Tibial nerve (tissue), 4 donors: ENCODE measurements at places on chromosomes 7 and 10. TPM values are rescaled to one million over a fixed set of nuclear protein-coding genes. Genes with fewer than 3 reads are reported as not detected.
A peak's percentile ranks its signal among the peaks of the same experiment; 100 is the strongest.

GRCh38 chr7:93178213-93178612 lies 30.0 kb upstream of the SAMD9L start:
- DNase-seq: no peak
- no peaks in the 10 kb centered on the region for H3K4me1 ChIP-seq
- H3K4me3 ChIP-seq: no peak overlapping the region
- H3K27me3 ChIP-seq: no peaks in the 10 kb centered on the region
- no peaks in the 10 kb centered on the region for H3K36me3 ChIP-seq

DNA sequence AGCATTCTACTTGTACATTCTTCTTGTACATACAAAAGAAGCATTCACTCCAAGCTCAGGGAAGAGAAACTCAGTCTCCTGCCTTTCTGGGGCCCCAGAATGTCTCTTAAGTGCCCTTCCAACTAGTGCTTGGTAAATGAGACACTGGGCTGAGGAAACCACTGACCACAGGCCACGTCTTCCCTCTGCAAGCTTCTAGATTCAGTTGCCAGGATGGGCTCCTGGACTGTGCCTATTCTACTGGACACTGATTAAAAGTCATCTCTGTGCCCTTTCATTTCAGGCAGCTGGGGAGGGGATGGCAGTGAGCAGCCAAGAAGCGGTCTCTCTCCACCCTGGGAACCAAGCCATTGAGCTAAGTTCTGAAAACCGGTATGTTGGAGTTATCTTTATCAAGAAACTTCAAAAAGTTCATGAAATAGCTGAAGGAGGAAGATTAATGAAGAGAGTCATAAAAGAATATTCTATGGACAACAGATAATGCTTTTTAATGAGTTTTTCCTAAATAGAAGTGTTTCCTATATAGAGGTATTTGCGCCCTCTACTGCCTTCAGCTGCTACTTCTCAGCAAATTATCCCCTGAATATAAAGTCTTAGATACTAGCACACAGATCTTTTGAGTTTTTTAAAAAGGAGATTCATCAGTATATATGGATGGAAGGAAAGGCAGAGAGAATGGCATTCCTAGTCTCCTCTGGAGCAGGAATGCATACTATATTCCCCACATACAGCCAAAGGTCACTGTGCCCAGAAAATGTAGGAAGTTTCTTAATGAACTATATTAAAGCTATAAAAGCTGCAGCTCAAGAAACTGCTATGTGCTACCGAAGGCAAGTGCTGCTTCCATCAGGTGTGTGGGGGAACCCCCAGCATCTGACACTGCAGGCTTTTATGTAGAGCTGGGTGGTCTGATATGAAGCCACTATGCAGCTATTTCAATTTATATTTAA lies 8.4 kb upstream of the IFIT1B start:
- peak overlapping the region; percentile 58 for H3K27ac ChIP-seq
- no peak overlapping the region for H3K4me3 ChIP-seq
- H3K27me3 ChIP-seq: no peaks in the 10 kb centered on the region
- no peak for DNase-seq
- H3K36me3 ChIP-seq: no peaks in the 10 kb centered on the region
- peaks cover 26% of the 10 kb centered on the region for H3K4me1 ChIP-seq

GRCh38 chr10:64519427-64519826 lies 998.2 kb downstream of the REEP3 start:
- H3K27me3 ChIP-seq: no peaks in the 10 kb centered on the region
- no peak overlapping the region for H3K4me3 ChIP-seq
- no peaks in the 10 kb centered on the region for H3K4me1 ChIP-seq
- no peak for DNase-seq
- no peak overlapping the region for H3K27ac ChIP-seq

DNA sequence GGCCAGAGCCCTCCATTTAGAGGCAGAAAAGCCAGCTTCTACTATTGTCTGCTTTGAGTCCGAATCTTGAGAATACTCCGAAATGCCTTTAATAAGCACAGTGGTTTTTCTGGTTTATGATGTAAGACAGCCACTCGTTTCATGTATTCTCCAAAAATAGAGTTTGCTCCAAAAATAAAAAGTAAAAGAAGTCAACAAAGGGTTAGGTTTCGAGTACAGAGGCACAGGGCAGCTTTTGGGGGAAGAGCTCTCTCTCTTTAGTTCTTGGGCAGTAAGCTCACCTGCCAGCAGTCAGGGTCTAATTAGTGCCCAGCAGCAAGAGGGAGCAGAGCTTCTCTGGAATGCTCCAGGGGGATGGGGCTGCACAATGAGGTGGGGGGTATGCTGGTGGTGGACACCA lies 20.2 kb downstream of the CREB3L2 start:
- no peak overlapping the region for H3K4me3 ChIP-seq
- DNase-seq: no peak
- no peaks in the 10 kb centered on the region for H3K36me3 ChIP-seq
- H3K27me3 ChIP-seq: no peaks in the 10 kb centered on the region
- H3K27ac ChIP-seq: peak overlapping the region; percentile 92

DNA sequence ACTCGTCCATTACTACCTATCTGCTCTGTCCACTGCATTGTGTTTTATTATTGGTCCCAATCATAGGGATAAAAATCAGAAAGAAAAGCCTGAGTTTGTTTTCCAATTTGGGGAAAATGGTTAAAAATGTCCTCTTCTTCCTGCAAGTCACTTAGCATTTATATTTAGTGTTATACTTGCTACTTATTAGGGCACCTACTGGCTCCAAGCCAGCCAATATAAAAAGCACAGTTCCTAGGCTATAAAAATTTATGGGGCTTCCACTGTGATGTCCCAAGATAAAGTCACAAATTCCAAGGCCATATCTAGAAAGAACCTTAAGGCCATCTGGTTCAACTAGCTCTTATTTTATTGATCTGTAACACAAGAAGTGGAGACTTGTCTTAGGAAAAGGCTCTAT lies 3.2 kb downstream of the SLC35B4 start:
- no peaks in the 10 kb centered on the region for H3K36me3 ChIP-seq
- no peaks in the 10 kb centered on the region for H3K27me3 ChIP-seq
- H3K4me1 ChIP-seq: peaks cover 7% of the 10 kb centered on the region
- H3K4me3 ChIP-seq: no peak overlapping the region
- DNase-seq: no peak
- H3K27ac ChIP-seq: no peak overlapping the region

- no peaks in the 10 kb centered on the region for H3K36me3 ChIP-seq
- no peaks in the 10 kb centered on the region for H3K4me1 ChIP-seq
- no peak overlapping the region for H3K27ac ChIP-seq
- H3K4me3 ChIP-seq: no peak overlapping the region
- DNase-seq: no peak
- H3K27me3 ChIP-seq: no peaks in the 10 kb centered on the region
Observed at GRCh38 chr10:19828278-19829049, 12.2 kb downstream of the PLXDC2 start.

- no peaks in the 10 kb centered on the region for H3K36me3 ChIP-seq
- peak overlapping the region; percentile 11 for H3K4me3 ChIP-seq
- no peaks in the 10 kb centered on the region for H3K27me3 ChIP-seq
Observed at GRCh38 chr10:122019414-122019975, 30.5 kb downstream of the TACC2 start.

DNA sequence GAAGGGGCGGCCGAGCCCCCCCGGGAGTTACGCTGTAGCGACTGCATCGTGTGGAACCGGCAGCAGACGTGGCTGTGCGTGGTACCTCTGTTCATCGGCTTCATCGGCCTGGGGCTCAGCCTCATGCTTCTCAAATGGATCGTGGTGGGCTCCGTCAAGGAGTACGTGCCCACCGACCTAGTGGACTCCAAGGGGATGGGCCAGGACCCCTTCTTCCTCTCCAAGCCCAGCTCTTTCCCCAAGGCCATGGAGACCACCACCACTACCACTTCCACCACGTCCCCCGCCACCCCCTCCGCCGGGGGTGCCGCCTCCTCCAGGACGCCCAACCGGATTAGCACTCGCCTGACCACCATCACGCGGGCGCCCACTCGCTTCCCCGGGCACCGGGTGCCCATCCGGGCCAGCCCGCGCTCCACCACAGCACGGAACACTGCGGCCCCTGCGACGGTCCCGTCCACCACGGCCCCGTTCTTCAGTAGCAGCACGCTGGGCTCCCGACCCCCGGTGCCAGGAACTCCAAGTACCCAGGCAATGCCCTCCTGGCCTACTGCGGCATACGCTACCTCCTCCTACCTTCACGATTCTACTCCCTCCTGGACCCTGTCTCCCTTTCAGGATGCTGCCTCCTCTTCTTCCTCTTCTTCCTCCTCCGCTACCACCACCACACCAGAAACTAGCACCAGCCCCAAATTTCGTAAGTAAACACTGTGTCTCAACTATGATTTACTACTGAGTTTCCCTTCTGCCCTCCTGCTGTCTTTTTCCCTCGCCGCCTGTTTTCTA lies 666 bp downstream of the NRG3 start:
- no peaks in the 10 kb centered on the region for H3K36me3 ChIP-seq
- H3K27me3 ChIP-seq: no peaks in the 10 kb centered on the region
- no peak for DNase-seq
- no peak overlapping the region for H3K4me3 ChIP-seq
- H3K27ac ChIP-seq: no peak overlapping the region

GRCh38 chr10:88222881-88223280 lies 359.5 kb downstream of the PTEN start:
- H3K4me1 ChIP-seq: peaks cover 23% of the 10 kb centered on the region
- no peak overlapping the region for H3K27ac ChIP-seq
- H3K4me3 ChIP-seq: no peak overlapping the region
- H3K36me3 ChIP-seq: no peaks in the 10 kb centered on the region
- H3K27me3 ChIP-seq: no peaks in the 10 kb centered on the region

DNA sequence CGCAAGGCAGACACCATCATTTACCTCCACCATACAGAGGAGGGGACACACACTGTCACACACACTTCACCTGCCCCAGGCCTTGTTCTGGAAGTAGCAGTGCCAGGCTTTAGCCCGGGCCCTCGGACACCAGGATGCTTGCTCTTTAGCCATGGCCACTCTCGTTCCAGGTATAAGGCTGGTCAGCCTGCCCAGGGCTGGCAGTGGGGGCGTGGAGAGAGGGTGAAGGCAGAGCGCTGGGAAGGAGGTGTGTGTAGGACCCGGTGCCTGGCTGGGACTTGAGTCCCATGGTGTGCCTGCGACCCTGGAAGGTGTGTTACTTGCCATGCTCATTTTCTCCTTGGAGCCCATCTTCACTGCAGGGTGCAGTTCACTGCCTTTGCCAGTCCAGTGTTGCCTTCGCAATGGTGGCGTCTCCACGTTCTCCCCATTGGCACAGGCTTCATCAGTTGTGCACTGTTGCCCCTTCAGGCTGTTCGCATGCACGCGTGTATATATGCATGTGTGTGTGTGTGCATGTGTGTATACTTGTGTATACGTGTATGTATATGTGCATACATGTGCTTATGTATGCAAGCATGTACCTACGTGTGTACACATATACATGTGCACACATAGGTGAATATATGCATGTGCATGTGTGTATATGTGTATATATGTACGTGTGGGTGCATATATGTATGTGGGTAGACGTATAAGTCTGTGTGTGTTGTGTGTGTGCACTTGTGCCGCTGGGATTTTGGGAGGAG lies 153.4 kb downstream of the CAMK1D start:
- no peaks in the 10 kb centered on the region for H3K36me3 ChIP-seq
- no peaks in the 10 kb centered on the region for H3K27me3 ChIP-seq
- H3K4me1 ChIP-seq: no peaks in the 10 kb centered on the region
- no peak for DNase-seq

GRCh38 chr7:28224172-28224571 lies 43.6 kb upstream of the JAZF1 start:
- no peak for DNase-seq
- H3K4me1 ChIP-seq: no peaks in the 10 kb centered on the region
- H3K27me3 ChIP-seq: no peaks in the 10 kb centered on the region
- H3K4me3 ChIP-seq: no peak overlapping the region

DNA sequence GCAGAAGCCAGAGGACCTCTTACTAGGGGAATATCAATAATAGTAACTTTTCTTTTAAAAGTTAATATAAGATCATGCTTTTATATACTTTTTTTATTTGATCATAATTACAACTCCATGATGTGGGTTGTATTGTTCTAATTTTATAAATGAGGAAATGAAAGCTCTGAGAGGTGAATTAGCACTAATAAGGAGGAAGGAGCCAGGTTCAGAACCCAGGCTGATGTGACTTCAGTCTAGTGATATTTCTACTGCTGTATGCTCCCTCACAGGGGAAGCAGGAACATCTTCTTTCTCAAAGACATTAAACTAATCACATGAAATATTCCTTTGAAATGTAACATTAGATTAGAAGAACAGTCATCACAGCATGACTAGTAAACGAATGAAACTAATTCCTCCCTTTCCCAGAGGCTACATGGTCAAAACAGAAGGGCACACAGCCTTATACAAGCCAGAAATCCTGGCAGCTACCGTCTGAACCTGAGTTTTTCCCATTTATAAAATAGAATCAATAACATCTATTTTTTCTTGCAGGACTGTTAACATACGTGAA lies 81.4 kb upstream of the GJD4 start:
- H3K27ac ChIP-seq: no peak overlapping the region
- H3K4me3 ChIP-seq: no peak overlapping the region
- no peaks in the 10 kb centered on the region for H3K36me3 ChIP-seq

DNA sequence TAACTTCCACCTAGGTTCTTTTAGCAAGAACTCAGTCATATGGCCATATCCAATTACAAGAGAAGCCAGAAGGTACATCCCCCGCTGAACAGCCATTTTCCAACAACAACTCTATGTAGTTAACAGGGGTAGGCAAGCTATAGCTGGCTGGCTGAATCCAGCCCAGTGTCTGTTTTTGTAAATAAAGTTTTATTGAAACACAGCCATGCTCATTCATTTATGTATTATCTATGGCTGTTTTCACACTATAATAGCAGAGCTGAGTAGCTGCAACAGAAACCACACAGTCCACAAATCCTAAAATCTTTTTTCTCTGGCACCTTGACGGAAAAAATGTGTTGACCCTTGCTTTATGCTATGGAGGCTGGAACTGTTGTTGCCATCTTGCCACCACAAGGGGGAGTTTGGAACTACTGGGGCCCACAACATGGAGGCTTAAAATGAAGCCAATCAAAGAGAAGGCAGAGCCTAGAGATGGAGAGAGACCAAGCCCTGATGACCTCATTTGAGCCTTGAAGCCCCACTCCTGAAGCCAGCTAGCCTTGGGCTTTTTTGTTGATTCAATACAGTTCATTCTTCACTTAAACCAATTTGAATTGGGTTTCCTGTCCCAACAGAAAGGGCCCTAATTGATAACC lies 33.3 kb upstream of the XPNPEP1 start:
- no peaks in the 10 kb centered on the region for H3K36me3 ChIP-seq
- no peaks in the 10 kb centered on the region for H3K27me3 ChIP-seq
- H3K4me3 ChIP-seq: no peak overlapping the region
- no peak for DNase-seq
- H3K27ac ChIP-seq: no peak overlapping the region

DNA sequence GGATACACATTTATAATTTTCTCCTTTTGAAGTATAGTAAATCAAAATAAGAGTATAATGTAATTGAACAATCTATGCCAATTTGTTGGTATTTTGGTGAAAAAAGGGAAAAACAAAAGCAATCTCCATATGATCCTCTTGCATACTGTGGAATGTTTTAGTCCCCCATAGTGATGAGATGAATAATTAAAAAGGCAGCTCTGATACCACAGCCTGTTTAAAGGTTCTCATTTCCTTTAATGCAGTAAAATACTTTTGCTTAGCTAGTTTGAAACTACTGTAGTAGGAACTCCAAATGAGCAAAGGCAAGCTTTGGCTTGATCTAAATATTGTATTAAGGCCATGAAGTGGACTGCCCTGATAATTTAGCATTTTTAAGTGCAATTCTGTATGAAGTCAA lies 77.6 kb downstream of the VTI1A start:
- no peaks in the 10 kb centered on the region for H3K4me1 ChIP-seq
- H3K4me3 ChIP-seq: no peak overlapping the region
- DNase-seq: no peak
- H3K36me3 ChIP-seq: no peaks in the 10 kb centered on the region
- H3K27ac ChIP-seq: no peak overlapping the region

The IL2RA gene
- 0.60 TPM for total RNA-seq

The FOXP2 gene
- total RNA-seq: 18.0 TPM

The RPS24 gene
- total RNA-seq: 1,952 TPM

The TEX47 gene
- not detected for total RNA-seq

The RELN gene
- total RNA-seq: 80.4 TPM

The MMRN2 gene
- total RNA-seq: 59.1 TPM

The OR9A2 gene
- not detected for total RNA-seq

The ABCB1 gene
- total RNA-seq: 22.9 TPM
